ENCODE measurements at places on chromosomes 5 and 9.

DNA sequence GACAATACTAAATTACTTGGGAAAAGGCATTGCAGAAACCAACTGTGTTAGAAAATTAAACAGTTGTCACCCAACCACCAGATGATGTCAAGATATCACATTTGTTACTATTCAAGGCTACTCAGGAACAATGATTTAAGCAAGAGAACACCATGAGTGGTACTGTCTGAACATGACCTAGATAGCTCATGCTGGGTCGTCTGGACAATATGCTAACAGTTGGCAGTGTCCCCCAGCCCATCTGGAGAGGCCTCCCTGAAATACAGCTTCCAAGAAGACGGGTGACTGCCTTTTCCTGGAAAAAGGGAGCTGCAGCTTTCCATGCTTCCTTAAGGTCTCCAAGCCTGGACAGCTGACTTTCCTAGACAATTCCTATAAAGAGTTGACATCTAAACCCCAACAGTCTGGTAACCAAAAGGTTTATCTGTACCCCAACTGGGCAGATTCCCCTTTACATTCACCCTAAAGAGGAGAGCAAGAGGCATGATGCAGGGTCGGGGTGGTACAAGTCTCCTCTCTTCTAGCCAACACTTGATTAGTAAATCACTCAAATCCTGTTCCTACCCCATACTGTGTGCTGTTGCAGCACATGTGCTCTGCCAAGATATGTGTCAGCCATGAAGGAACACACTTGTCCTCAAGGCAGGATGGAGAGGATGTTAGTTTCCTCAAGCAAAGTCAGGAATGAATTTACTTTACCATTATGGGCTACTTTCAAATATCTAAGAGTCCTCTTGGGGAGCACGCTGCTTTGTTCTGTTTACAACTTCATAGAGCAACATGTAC lies 433.0 kb downstream of the PDE4D start:
- DNase-seq, result no peak

DNA sequence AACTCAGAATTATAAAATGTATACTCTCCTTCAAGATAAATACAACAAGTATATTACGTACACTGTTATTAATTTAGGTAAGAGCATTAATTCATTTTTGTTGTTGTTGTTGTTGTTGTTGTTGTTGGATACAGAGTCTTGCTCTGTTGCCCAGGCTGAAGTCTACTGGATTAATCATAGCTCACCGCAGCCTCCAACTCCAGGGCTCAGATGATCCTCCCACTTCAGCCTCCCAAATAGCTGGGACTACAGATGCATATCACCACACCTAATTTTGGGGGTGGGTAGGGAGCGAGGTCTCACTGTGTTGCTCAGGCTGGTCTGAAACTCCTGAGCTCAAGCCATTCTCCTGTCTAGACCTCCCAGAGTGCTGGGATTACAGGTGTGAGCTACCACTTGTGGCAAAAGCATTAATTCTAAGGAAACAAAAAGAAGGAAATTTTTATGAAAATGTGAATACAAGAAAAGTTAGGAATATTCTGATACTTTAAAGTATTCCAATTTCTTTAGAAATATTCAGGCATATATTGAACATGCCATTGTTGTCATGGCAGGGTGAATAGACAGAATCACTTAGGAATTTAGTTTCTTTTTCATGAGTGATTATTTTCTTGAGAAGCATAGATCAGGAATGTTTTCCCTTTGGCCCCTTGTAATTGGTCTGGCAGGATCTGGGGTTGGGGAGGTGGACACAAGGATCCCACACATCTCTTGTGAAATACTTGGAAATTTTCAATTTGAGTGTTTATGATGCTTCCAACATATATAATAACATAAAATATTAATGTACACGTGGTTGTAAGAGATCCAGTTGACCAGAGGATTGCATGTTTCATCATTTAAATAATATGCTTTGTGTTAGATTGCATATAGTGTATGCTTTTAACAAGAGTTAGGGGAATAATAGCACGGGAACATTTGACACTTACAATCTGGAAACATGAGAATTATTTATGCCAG lies 263.6 kb downstream of the FANCC start:
- DNase-seq, result no peak

DNA sequence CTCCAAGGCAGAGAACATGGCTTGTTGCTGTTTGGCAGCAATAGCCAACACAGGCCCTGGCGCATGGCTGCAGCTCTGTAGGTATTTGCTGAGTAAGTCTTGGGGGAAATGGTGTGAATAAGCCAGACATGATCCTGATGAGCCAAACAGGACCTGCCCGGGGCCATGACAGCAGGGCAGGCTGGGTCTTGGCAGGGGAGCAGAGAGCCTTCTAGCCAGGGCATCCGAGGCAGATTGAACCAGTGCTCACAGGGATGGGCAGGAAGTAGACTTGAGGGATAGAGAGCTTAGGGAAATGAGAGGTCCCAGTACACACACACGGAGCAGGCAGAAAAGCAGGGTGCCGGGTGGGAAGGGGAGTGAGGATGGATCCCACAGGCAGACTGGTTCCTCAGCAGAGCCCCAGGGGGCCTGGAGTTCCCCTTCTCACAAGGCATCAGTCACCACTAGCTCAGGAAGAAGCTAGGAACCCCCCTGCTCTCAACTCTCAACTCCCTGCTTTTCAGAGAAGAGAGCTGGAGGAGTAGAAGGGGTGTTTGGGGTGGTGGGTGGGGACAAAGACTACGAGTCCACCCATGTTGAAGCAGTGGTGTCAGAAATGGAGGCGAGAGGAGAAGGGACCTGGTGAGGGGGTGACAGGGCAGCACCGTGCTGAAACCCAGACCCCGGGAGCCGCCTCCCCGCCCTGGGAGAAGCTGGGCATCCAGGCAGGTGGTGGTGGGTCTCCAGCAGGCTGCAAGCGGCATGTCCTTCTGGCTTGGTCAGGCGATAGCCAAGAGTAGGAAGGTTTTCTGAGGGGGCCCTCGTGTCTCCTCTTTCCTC lies 111.1 kb downstream of the RGS3 start:
- no peak for DNase-seq

DNA sequence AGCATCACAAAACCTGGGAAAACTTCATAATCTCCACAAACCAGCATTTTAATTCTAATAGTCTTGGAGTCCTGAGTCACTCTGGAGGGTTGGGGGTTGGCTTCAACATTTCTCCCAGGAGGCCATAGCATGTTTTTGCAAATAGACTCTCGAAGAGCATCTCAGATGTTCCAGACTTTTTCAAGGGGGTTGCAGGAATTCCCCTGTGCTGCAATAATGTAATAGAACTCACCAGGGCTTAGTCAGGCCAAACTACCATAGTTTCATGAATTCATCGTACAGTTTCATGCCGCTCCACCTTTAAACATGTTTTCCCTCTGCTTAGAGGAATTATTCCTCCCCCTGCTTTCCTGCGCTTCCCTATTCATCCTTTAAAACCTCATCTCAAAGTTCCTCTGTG lies 499.5 kb upstream of the KLF4 start:
- DNase-seq, result no peak

DNA sequence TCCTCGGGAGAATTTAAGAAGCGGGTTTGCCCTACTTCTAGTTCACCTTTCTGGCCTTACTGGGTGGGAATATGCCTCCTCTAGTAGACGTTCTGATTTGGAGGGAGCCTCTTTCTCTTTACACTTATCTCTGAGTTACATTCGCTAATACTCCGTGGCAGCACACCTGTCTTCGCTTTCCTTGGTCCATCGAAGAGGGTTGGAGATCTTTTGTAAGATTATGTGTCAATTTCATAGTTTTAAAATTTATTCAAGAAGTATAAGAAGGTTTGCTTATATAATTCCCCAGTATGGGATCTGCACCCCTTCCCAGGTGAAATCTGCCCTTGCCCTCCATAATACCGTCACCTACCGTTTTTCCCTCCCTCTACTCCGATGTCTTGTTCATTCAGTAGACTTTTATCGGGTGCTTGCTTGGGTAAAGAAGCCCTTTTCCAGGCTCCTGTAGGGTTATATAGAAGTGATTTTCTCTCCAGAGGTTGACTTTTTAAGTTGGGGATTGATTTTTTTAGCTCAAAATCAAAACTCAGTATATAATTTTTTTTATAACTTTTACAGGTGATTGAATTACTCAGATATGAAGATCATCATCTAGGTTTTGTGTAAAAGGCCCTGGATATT lies 1.1 kb downstream of the GPBP1 start:
- peak; percentile 55 for DNase-seq

- DNase-seq, result no peak
Measured at GRCh38 chr9:134004131-134004873, 12.2 kb upstream of the VAV2 start.

GRCh38 chr5:103364074-103364473 lies 105.5 kb downstream of the MACIR start:
- DNase-seq, result no peak

GRCh38 chr9:98539954-98540353 lies 168.8 kb downstream of the GABBR2 start:
- DNase-seq, result no peak

DNA sequence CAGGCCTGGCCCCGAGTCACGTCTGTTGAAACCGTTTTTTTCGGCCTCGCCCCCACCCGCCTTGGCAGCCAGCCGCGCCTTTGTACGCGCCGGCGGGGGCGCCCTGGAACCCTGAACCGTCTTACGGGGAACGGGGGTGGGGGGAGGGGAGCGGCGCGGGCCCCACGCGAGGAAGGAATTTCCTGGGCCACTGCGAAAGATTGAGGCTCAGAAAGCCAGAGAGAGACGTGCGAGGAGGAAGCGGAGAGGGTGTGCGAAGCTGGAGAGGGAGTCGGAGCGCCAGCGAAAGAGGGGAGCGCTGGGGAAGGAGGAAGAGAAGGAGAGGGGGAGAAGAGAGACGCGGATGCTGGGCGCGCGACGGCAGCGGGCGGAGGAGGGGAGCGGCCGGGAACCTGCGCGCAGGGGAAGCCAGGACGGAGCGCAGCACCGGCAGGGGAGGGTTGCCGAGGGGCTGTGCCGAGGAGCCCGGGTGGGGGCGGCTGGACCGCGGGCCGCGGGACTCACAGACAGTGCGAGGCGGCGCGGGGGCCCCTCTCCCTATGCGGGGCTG lies 4.6 kb upstream of the PRDM12 start:
- DNase-seq, result no peak

- DNase-seq, result no peak
Measured at GRCh38 chr5:167708449-167708848, 583.0 kb upstream of the WWC1 start.

- DNase-seq, result no peak
Measured at GRCh38 chr5:178994580-178995340, at the start of gene GRM6. Gene GRM6, minus strand, starts transcription at chr5:178995320. Its CDS starts 376 bp downstream, at chr5:178994944.

GRCh38 chr5:151781201-151781600 lies 9.4 kb downstream of the G3BP1 start:
- DNase-seq, result no peak

DNA sequence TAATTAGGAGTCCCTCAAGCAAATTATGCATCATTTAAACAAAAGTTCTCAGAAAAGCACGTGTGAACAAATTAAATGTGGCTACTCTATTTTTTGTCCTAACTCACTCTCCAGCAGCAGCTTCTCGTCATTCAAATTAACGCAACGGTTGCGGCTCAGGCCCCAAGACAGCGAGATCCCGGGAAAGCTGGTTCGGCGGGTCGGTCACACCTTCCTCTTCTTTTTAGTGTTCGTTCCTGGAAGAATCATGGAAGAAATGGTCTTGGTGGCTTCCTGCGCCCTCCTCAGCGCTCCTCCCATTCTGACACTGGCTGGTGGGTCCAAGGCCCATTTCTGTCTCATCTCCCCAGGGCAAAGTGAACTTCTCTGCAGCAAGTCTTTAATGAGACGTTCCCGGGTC lies 382.8 kb upstream of the IRX1 start:
- no peak for DNase-seq

DNA sequence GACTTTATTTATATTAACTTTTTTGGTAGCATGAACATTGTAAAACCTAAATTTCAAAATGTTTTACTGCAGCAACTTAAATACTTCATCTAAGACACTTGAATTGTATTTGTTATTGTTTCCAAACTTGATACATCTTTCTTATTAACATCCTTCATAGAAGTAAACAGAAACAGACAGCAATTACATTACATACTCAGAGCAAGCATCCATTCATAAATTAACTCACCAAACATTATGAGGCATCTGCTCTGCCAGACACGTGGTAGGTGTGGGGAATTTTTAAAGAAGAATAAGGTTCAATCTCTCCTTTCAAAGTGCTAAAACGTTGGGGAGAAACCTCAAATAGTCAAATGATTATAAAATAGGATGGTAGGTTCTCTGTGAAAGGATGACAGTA lies 130.8 kb downstream of the MUSK start:
- DNase-seq, result no peak

- no peak for DNase-seq
Measured at GRCh38 chr9:34072868-34073590, 24.3 kb upstream of the UBAP2 start.

GRCh38 chr5:2223303-2223702 lies 340.6 kb upstream of the IRX4 start:
- DNase-seq, result no peak

GRCh38 chr5:134968055-134968454 lies 348 bp downstream of the CATSPER3 start:
- DNase-seq, result no peak

DNA sequence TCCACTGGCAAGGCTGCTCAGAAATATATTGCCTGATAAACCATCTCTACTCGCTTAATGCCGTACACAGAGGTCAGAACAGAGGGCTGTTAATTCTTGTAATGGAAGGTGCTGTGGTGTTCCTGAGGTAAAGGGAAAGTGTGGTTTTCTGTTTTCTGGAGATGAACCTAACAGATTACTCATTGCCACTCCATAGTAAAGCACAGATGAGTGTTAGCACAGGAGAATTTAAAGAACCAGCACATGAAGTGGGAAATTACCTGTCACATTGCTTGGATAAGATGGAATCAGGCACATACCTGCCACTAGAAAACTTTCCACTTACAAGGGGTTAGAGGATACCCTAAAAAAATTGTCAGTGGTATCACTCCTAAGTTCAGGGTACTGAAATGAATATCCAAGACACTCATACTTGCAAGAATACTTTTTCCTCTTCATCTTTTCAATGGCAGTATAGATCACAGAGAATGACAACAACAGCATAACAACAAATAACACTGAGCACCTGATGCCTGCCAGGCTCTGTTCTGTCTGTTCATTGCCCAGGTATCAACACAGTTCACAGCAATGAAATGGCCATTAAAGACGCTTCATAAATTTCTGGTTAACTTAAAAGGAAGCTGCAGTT lies 152.9 kb upstream of the GNA14 start:
- DNase-seq, result no peak

GRCh38 chr5:50990296-50990924 lies 324.0 kb downstream of the PARP8 start:
- DNase-seq, result no peak
